ENCODE measurements at places on chromosomes 6 and 20. TPM values are rescaled to one million over a fixed set of nuclear protein-coding genes. Genes with fewer than 3 reads are reported as not detected.

GRCh38 chr6:125528621-125529041 is 220.8 kb upstream of the HEY2 start:
- no peak for DNase-seq

- no peak for DNase-seq
These were observed 850.8 kb downstream of the EPHA7 start for GRCh38 chr6:92568541-92568940.

DNA sequence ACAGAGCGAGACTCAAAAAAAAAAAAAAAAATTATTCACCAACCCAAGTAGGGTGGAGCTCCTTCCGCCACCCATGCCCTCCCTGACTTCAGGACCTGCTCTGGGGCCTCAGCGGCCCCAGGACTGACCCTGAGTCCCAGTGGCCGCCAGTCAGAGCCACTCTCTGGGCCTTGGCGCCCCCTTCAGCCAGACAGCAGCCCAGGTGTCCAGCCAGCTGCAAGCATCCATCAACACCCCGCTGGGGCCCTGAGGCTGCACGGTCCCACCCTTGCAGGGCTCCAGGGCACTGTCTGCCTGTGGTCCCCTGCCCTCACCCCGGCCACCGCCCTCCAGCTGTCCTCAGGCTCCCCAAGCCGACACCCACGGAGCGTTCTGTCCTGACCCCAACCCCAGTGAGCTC is 11.4 kb upstream of the KCNQ2 start:
- no peak for DNase-seq

MLN gene
- not detected for total RNA-seq

PROKR2 gene
- total RNA-seq, result not detected

GRCh38 chr20:12467758-12468157 is 541.0 kb upstream of the SPTLC3 start:
- DNase-seq, result no peak

RCAN2 gene
- 0.05 TPM for total RNA-seq

GGTLC1 gene
- 0.18 TPM for total RNA-seq

DNA sequence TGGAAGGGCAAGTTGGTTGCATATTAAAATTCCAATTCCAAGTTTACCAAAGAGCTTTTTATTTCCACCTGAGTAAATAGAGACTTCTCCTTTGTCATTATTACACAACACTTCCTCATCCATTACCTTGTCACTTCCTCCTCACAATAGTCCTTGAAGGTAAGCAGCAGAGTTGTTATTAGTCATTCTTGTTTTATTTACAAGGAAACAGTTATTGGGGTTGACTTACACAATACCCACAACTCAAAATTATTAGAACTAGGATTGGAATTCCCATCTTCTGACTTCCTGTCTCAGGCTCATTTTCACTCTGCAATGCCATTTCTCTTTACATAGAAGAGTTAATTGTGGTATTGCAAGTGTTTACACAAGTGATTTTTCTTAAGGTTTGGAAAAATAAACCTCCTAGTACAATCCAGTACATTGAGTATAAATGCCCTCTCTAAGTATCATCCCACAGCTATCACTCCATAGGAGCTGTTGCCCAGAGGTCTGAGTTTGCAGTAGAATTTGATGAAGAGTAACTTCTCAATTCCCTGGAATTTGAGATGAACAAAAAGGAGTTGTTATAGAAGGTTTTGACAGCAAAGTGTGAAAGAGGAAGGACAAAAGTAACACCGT is 28.9 kb upstream of the MTRF1L start:
- no peak for DNase-seq

GRCh38 chr6:467671-468082 is 76.1 kb downstream of the IRF4 start:
- no peak for DNase-seq

- no peak for DNase-seq
These were observed 70.1 kb downstream of the ISM1 start for GRCh38 chr20:13291157-13291556.

DNA sequence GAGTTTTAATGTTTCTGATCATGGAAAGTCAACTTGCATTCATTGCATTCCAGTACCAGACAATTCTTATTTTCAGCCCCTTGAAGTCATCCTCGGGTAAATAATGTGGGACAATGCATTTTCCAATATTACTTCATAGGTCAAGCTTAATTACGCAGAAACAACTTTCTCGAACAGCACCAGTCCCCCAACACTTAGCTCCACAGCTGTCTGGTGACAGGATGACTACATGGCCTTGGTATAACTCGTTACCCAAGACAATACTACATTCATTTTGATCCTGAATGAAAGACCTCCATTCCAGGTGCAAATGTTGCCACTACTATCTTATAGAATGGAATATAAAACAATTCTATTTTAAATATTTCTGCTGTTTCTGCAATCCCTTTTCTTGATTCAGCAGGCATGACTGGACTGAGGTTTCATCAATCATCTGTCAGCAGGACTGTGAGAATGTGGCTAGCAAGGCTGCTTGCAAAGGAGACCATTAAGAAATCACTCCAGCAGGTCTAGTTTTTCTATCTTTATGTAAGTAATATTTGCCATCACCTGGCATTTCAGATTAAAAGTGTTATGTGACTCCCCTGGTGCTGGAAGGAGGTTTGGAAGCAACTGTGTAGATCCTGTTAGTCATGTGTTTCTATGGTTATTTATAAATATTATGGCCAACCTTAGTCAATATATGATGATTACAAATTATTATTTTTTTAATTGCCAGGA is 147.9 kb downstream of the HAO1 start:
- no peak for DNase-seq

DNA sequence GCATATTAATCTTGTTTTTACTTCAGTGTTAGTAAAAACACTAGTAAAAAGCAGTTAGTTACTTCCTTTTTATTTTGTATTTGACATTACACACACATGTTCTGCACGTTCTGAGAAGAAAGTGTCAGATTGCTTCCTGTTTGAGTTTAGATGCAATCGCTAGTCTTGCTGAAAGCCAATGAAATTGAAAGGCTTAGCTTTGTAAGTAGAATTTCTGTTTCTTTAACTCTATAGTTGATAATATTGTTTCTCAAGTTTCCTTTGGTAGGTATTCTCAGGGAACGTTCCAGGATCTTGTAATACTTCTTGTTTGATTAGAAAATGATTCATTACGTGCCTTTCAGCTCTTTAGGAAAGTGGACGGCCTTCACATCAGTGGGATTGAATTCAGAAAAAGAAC is 55.0 kb downstream of the CDKAL1 start:
- DNase-seq, result no peak

DNA sequence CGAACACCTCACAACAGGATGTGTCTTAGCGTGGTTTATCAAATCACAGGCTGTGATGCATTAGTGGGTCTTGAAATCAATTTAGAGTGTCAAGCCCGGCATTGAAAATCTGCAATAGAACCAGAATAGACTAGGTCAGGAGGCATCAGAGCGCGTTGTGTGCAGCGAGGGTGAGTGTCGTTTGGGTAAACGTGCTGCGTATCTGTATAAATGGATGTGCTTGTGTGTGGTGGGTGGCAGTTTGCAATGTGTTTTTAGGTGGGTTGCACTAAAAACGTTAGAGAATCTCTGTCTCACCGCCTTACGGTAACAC is 121.0 kb upstream of the SULF2 start:
- DNase-seq, result no peak

LZTS3 gene
- 5.2 TPM for total RNA-seq

PI16 gene
- not detected for total RNA-seq

- no peak for DNase-seq
These were observed 28.6 kb upstream of the SPO11 start for GRCh38 chr20:57301026-57301425.

GRCh38 chr6:55964136-55964535 is 88.7 kb upstream of the BMP5 start:
- no peak for DNase-seq

GRCh38 chr20:14691994-14692393 is 354.6 kb upstream of the FLRT3 start:
- no peak for DNase-seq

- no peak for DNase-seq
These were observed 12.4 kb upstream of the F13A1 start for GRCh38 chr6:6332811-6333244.

DNA sequence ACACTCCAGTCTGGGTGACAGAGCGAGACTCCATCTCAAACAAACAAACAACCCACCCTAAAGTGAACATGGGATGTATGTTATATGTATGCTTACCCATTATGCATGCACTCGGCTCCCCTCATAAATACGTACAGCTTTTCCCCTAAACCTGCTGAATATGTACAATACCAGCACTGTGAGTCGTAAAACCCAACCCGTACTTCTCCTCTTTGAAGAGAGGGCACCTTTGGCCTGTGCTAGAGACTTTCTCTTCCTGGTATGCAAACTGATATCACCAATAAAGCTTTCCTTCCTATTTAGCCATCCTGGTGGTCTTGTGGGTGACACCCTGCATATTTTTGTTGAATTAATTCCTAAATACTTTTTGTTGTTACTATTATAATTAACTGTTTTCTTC is 51.3 kb downstream of the VSTM2L start:
- no peak for DNase-seq

- no peak for DNase-seq
These were observed 51.2 kb upstream of the MARCKS start for GRCh38 chr6:113805811-113806495.

UNC93A gene
- not detected for total RNA-seq

- no peak for DNase-seq
These were observed 39.0 kb upstream of the ASCC3 start for GRCh38 chr6:100920028-100920605.

ZBTB12 gene
- total RNA-seq, result 9.4 TPM

DNA sequence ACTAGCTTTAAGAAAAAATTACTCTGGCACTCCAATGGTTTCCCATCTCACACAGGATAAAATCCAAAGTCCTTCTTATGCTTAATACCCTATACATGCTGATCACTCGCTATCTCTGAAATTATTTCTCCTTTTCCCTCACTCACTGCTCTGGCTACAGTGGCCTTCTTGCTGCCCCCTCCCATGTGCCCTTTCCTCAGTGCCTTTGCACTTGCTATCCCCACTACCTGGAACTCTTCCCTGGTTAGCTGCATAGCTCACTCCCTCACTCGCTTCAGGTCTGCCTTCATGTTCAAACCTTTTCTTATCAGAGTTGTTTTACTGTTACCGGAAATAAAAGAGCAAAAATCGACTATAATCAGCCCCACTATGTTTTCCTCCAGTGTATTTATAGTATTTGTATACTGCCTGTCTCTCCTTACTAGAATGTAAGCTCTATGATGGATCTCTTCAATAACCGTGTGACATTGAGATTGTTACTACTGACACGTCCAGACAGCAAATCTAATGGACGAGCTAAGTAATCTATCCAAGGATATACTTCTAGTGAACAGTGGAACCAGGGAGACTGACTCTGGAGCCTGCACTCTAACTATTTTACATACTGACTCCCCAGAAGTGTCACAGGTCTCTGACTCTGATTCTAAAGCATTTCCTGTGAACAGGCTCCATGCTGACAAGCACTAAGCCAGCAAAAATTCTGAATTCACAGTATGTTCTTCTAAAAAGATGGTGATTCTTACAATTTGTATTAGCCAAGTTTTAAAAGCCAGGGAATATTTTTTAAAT is 25.1 kb downstream of the FKBP5 start:
- DNase-seq, result no peak

- DNase-seq, result no peak
These were observed 78.0 kb upstream of the SMIM8 start for GRCh38 chr6:87244380-87244779.

GRCh38 chr6:13431059-13431656 is 56.2 kb downstream of the GFOD1 start:
- no peak for DNase-seq

PTP4A1 gene
- 71.0 TPM for total RNA-seq

- no peak for DNase-seq
These were observed 42.9 kb downstream of the ID4 start for GRCh38 chr6:19880066-19880465.

DNA sequence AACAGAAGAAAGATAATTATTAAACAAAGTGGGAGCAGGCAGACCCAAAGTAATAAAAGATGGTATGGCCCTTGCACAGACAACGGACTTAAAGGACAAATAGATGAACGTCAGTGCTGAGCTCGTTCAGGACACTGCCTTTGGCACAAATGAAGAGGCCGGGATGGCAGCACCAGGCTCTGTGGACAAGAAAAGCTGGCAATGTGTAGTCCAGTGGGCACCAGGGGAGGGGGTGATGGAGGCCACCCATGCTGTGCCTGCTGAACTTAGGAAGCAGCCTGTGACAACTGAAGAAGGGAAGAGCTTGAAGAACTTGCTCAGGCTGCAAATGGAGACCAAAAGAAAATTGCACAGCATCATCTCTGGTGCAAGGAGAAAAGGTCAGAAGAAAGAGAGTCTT is 131.0 kb downstream of the ANKRD60 start:
- DNase-seq, result no peak

GRCh38 chr20:17688965-17689364 is 6.9 kb upstream of the RRBP1 start:
- no peak for DNase-seq

DNA sequence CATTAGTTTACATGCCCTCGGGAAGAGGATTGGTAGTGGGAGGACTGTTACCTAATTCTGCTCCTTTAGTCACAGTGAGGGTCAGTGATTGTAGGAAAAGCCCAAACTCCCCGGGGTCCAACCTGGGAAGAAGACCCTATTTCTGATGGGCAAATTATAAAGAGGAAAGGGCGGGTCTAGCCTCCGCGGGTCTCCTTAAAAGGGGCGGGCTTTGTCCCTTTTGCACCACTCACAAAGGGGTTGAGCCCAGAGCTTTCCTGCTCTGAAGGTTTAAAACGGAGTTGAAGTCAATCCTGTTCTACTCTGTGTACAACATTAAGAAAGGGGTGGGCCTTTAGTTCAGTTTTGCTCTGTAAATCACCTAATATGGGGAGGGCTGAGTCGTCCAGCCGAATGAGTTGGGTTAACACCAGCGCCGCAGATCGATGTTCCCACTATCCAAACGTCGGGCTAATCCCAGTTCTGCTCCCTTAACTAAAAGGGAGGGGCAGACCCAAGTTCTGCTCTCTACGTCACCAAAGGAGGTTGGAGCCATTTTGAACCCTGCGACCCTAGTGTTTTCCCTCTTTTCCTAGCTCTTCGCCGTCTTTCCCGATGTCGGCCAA is 920 bp upstream of the RNF5 start:
- DNase-seq, result no peak

GRCh38 chr6:63493557-63493956 is 78.7 kb upstream of the LOC128125822 start:
- DNase-seq, result no peak

All from Panc1 (cell line).